HCEC 1CT (cell line): ENCODE measurements at places on chromosomes 6 and 20.

DNA sequence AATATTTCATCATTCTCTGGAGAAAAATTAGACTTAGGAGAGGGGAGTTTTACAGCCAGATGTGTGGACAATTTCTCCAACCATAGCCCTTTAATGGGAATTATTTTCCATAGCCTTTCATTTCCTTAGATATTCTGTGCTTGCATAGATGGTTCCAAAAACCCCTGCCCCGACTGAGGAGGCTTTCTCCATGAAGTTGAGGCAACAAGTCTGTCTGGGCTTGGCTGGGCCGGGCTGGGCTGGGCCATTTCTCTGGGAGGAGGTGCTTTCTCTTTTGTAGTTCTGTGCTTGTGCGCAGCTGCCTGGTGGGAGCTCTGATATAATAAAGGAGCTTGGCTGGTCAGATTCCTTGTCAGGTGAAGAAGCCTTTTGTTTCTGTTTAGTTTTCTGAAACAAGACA, 71.4 kb downstream of the SOBP start:
- DNase-seq = no peak

DNA sequence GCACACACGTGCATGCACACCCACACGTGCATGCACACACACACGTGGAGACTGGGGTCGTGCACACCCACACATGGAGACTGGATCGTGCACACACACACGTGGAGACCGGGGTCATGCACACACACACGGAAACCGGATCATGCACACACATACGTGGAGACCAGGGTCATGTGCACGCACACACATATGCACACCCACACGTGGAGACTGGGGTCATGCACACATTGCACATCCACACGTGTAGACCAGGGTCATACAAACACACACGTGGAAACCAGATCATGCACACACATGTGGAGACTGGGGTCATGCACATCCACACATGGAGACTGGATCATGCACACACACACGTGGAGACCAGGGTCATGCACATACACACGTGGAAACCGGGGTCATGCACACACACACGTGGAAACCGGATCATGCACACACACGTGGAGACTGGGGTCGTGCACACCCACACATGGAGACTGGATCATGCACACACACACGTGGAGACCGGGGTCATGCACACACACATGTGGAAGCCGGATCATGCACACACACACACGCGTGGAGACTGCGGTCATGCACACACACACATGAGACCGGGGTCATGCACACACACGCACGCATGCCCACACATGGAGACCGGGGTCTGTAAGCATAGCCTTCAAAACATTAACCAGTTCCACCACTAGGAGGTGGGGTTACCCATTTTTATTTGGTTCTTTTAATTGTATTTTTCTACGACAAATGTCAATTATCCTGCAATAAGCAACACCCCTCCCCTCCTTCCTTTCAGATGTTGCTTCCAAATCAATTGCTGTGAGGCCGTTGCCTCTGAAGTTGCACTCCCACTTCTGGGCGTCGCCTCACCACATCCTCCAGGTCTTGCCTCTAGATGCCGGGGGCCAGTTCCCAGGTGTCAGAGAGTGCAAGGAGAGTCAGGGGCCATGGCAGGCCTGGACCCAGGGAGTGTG, 95.8 kb downstream of the TMEM242 start:
- DNase-seq = no peak

GRCh38 chr20:55582498-55582897, 422.8 kb downstream of the CBLN4 start:
- no peak for DNase-seq

DNA sequence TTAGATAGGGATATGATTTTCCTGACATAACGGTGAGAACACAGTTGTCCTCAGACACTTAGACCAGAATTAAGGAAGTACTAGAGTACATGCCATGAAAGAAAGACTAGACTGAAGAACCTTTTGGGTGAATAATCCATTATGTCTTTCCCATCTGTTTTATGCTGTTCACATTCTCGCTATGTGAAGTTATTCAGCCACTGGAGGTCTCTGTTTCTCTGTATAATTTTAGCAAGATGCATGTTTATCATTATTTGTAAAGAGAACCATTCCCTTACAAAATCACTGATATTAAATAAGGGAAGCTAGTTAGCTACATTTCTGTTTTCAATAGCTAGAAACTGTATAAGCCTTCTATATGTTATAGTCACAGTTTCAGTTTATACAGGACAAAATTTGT, 391.9 kb downstream of the CD109 start:
- peak; percentile 31 for DNase-seq

DNA sequence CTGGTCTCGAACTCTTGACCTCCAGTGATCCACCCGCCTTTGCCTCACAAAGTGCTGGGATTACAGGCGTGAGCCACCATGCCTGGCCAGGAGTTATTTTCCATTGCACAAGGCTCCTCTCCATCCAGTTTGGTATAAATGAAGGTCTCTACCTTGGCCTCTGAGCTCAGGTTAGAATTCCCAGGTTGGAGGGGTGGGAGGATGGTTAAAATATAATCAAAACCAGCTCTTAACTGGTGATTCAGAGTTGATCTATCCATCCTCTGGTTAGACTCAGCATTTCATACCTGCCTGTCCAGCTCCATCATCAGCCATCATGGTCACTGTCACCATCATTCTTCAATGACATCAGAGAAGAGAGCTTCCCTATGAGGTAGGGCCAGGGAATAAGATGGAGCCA, 2.6 kb upstream of the SLC22A7 start:
- DNase-seq = no peak

DNA sequence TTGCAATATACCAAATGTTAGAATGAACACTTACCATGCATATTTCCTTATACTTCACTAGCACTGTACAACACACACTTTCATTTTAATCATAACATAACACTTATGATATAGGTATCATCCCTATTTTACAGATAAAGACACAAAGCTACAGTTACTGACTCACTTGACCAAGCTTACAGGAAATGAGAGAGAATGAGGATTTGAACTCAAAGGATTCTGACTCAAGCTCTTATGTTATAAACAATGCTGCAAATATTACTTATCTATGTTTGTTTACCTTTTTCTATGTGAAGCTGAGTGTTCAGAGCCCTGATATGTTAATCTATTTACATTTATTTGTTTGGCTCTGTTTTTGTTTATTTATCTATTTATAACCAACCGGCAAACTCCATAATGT, 245.4 kb downstream of the PTPRK start:
- peak; percentile 83 for DNase-seq

DNA sequence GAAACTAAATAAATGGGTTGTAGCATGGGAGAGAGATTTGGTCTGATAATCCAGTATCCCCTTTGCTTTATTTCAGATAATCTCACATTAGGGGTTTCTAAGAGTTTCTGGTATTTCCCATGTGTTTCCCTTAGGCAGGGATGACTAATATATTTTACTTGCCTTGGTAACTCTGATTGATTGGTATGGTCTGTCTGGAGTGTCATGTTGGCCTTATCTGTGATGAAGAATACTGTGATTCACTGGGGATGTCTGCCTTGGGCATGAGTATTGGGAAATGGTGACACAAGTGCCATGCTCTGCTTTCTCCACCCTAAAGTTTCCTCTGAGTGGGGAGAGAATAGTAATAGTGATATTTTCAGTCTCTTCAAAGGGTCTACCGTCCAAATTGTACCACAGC, 10.1 kb downstream of the SLC22A2 start:
- DNase-seq = peak; percentile 7
